Astrocyte (in vitro differentiated cells and primary cell): ENCODE measurements at places on chromosomes 7 and 10.

GRCh38 chr10:126058104-126058503 is 161.7 kb downstream of the FANK1 start:
- no peak for DNase-seq

DNA sequence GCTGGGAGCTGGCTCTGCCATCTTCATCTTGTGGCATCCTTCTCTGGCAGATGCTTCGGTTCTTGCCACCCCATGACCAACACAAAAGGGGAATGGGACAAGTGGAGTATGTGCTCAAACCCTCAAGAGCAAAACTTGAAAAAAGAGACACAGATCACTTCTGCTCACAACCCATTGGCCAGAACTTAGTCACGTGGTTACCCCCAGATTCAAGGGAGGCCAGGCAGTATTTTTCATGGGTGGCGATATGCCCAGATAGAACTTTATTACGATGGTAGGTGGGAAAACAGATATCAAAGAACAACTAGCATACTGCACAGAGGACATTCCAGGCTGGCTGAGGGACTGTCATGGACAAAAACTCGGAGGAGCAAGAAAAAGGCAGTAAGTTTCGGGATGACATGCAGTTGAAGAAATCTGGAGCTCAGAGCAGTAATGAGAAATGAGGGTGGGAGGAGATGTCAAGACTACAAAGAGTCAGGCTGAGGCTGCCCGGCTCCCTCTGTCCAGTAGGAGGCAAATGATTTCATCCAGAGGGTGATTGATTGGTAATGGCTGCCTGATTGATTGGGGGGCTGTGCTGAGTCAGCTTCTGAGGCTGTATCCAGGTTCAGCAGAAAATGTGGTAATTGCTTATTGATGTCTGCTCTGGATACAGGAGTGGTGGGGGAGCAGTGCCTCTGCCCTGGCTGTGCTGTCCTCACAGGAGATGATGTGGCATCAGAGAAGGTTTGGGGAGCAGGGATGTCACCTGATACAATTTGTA is 25.3 kb downstream of the COL13A1 start:
- no peak for DNase-seq

DNA sequence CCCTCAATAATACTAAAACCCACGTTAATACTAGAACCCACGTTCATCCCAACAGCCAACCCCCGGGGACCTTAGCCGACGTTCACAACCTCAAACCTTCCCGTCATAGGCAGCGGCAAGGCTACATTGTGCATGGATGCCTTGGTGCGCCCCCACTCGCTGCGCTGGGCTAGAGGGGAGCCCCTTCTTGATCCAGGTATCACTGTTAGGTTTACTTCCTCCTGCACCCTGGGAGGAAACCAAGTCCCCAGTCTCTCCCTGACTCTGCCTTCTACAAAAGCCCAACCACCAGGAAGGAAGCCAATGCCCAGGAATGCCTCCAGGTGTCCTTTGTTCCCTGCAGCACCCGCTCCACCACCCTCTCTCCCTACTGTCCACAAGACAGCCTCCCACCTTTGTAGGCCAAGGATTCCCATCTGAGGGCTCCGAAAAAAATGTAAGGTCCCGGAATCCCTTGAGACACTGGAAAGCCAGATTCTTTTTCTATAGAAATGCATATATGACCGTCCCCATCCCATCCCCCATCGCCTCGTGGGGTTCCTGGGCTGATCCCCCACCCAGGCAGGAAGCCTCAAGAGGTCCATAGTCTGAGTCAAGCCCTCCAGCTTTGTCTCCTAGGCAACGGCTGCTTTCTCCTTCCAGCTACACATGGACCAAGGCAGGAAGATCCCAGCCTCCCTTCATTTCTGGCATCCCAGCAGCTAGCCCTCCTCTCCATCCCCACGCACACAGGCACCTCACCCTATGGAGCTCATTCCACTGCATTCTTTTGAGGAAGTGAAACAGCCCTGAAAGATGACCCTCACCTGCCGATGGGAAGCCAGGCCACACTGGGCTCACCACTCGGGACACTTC is 25.2 kb downstream of the CTBP2 start:
- no peak for DNase-seq

DNA sequence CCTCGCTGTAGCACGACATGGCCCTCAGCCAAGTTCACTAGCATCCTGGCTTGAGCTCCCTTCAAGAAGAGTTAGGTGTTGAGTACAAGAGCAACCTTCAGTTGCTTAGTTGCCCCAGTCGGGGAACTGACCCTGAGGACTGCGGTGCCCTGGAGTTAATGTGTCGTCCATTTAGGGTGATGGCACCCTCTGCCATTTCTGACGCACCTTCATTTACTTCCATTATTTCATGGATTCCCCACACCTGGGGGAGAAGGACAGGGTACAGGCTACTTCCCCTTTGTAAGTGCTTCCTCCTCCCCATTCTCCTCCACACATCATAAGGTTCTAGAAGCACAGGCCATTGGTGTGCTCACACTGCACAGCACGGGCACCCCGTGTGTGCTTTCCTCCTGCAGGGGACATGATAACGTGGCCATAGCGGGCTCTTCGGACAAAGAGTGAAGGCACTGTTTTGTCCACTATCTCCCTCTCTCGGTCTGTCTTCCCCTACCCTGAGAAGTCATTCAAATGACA is 1.8 kb downstream of the ALOX5 start:
- DNase-seq, result no peak
